ENCODE measurements at places on chromosomes 3 and 15.

- DNase-seq, result no peak
Observed at GRCh38 chr3:153043729-153044328, 118.2 kb upstream of the RAP2B start.

DNA sequence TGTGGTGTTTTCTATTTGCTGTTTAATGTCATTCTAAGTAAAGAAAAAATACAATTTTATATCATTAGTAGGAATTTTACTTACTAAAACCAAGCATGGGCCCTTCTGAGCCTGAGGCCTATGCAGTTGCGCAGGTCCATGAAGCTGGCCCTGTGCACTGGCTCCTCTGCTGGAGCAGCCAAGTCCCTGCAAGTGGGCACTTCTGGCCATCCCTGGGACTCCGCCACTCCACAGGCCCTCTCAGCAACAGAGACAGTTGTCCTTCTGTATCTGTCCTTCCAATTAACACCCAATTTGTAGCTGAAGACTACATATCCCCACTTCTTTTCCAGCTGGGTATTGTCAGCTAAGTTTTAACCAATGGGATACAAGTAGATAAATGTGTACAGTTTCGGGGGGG is 49.9 kb upstream of the RYK start:
- no peak for DNase-seq

- DNase-seq, result no peak
Observed at GRCh38 chr3:31226346-31226745, 306.4 kb upstream of the STT3B start.

GRCh38 chr3:47128137-47128536 is 35.8 kb downstream of the SETD2 start:
- DNase-seq, result no peak

- no peak for DNase-seq
Observed at GRCh38 chr3:107523289-107523538, 452 bp downstream of the BBX start.

GRCh38 chr3:67292356-67293121 is 294.4 kb downstream of the KBTBD8 start:
- no peak for DNase-seq

DNA sequence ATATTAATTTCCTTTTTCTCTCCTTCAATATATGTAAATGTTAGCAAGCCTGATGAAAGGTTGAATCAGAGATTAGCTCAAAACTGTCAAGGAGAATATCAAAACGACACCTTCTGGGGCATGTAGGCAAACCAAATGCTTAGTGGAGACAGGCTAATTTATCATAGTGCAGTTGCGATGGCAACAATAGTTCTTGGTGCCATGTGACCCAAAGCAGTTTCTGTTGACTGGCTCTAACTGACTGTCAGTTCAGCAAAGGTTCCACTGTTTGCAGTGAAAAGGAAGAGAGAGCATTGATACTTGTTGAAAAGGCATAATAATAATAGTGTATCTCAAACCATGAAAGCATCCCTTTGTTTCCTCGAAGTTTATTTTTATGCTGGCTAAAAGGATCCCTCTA is 513.9 kb downstream of the NLGN1 start:
- DNase-seq, result no peak

DNA sequence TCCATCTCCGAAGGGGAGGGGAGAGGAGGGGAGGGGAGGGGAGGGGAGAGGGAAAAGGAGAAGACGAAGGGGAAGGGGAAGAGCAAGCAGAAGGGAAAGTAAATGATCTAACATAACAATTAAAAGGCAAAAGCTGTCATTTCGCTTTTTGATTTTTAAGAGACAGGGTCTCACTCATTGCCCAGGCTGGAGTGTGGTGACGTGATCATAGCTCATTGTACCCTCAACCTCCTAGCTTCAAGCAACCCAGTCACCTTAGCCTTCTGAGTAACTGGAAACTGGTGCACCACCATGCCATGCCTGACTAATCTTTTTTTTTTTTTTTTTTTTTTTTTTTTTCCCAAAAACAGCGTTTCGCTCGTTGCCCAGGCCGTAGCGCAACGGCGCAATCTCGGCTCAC is 22.6 kb downstream of the ADAM10 start:
- no peak for DNase-seq

GRCh38 chr3:80445641-80446040 is 677.8 kb upstream of the ROBO1 start:
- no peak for DNase-seq

GRCh38 chr15:57943171-57943570 is 122.3 kb downstream of the ALDH1A2 start:
- DNase-seq, result no peak

Measured in D721Med (cell line).